Stimulated activated naive CD8-positive, alpha-beta T cell treated with anti-CD3 and anti-CD28 coated beads, Interleukin-15, amount 100 ng/mL, for 72 hours (primary cell): ENCODE measurements at places on chromosomes 13 and 19.

DNA sequence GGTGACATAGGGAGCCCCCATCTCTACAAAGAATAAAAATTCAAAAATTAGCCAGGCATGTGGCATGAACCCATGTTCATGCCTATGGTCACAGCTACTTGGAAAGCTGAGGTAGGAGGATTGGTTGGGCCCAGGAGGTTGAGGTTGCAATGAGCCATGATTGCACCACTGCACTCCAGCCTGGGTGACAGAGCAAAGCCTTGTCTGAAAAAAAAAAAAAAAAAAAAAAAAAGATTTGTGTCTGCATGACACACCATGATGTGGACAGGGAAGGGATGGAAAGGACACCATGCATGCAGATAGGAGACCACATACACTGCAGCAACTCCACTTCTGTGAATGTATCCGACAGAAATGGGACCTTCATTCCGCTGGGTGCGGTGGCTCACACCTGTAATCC is 34.0 kb upstream of the HOMER3 start:
- DNase-seq, result no peak

DNA sequence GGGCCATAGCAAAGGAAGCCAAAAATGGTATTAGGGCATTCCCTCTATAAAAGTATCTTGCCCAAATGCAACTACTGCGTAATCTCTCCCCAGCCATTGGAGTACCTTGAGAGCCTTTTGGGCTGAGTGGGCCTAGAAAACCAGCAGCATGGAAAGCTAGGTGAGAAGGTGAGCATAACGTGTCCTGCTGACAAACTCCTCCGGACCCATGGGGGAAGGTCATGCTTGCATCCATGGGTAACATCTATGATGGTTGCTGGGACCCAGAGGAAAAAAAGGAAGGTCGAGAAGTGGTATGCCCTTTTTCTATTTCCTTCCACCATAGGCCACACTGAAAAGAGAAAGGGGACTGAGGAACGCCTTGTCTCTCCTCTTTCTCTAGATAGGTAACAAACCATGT is 57.4 kb downstream of the ZNF728 start:
- peak; percentile 6 for DNase-seq

GRCh38 chr13:35643625-35644024 is 167.1 kb upstream of the MAB21L1 start:
- no peak for DNase-seq

- DNase-seq, result no peak
Measured at GRCh38 chr19:30602661-30603350, 230.6 kb downstream of the ZNF536 start.

- DNase-seq, result no peak
Measured at GRCh38 chr13:46665248-46665632, 112.3 kb downstream of the LRCH1 start.

DNA sequence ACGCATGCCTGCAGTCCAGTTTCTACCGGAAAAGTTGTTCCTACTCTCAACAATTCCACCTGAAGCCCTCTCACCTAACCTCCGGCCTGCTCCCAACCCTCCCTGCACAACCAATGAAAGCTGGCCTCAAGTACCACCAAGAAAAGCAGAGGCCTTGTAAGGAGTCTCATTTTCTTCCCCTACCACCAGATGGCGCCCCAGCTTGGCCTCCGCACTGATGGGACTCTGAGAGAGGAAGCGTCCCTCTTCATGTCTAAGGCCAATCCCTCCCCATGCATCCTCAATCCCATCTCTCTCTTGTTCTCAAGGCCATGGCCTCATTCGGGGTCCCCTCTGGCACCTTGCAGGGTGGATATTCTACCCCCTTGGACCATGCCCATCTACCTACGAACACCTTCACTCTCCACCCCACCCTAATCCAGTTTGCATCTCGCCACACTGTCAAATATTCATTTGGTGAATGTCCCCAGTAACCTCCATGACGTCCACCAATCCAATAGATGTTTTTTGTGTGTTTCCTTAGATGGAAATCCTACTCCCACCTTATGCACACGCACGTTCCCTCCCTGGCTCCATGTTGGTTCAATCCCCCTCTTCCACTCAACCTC is 412.8 kb downstream of the ZNF536 start:
- DNase-seq, result peak; percentile 51
